Testis (tissue), 5 donors: ENCODE measurements at places on chromosomes 4 and X.

GRCh38 chrX:11461201-11462001 is 168.2 kb downstream of the AMELX start:
- no peak for DNase-seq

DNA sequence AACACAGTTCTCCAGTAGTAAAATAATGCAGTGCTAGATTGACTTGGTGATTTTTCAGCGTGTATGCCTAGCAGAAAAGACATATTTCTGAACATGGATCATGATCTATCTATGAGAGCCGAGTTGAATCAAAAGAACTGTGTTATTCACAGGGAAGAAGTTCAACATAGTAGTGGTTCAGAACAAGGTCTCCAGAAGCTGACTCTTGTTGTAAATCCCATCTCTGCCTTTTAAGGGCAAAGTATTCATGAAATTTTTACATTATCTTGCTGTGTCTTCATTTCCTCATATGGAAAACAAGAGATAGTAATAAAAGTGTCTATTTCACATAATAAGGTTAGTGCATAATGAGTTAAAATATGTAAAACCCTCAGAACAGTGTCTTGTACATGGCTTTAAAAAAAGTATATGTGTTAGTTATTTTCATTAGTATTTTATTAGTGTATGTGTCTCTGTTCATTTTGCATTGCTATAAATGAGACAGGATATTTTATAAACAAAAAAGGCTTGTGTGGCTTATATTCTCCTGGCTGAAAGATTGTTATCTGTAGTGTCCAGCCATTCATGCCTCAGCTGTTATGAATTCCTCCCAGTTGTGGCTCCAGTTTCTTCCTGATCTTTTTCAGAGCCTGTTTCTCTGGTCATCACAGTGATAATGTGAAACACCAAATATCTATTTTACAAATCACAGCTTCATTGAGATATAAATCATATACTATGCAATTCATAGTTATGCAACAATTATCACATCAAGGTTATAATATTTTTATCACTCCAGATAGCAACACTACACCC is 1351.2 kb downstream of the STIM2 start:
- DNase-seq: no peak

- DNase-seq: no peak
Observed at GRCh38 chr4:158397781-158398180, 123.9 kb upstream of the RXFP1 start.

DNA sequence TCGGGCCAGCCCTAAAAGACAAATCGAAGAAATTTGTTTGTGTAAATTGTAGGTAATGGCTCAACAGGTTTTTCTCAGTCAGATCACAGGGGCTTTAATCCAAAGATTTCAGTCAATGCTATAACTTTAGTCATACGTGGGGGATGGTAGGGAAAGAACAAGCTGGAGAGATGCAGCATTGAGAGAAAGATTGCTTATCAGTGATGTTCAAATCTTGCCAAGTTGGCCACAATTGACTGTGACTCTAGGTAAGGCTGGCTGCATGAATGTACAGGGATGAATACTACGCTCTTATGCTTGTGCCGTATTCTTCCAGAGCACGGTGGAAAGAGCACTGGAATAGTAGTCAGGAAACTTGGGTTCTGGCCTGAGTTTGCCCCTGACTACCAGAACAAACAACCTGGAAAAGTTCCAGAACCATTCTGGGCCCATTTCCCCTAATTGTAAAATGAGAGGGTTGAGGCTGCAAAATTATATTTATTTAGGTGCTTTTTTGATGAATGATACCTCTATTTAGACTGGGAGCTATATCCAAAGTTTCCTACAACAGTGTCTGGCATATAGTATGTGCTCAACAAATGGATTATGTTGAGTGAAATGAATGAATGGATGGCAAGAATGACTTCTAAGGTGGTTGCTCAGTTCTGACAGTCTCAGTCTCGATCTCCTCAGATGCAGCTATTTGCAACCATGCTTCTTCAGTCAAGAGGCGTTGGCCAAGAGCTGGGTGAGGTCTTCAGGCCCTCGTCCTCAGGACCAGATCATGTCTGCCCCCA is 44.4 kb downstream of the TSC22D3 start:
- DNase-seq: no peak

DNA sequence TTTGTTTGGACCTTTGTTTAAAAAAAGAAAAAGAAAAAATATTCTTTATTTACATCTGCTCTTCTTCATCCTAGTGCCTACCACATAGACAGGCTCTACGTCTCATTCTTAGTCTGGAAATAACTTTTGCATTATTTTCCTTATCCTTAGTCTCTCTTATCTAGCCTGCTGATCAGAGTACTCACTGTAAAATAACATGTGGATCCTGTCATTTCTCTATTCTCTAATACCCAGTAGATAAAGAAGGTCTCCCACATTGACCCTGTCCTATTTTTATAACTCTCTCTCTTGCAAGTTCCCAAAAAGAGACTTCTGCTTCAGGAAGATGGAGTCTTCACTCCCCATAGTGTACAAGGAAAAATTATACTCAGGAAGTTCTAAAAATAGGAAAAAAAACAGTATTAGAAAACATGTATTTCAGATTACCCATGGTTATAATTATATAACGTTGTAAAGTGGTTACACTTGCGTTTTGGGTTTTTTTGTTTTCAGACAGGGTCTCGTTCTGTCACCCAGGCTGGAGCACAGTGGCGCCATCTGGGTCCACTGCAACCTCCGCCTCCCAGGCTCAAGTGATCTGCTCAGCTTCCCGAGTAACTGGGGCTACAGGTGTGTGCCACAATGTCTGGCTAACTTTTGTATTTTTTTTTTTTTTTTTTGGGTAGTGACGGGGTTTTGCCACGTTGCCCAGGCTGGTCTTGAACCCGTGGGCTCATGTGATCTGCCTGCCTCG is 23.8 kb downstream of the ZFX start:
- no peak for DNase-seq
